ENCODE measurements at places on chromosomes 1 and 21.

DNA sequence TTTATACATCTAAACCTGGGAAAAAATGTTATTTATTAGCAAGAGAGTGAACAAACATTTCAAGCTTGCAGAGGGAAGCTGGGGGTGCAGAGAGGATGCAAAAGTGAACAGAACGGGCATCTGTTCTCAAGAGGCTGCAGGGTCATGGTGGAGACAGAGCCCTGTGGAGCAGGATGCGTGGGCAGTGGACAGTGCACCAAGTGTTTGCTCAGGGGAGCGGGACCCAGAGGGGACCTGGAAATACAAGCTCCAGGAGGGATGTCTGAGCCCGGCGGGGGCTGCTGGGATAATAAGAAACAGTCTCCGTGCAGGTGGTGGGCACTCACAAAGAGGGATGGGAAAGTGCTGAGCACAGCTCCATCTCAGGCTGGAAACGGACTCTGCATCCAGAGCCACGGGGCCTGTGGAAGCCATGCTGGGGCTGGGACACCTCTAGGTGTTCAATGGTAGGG, 105.3 kb upstream of the SLC45A1 start:
- DNase-seq = no peak

DNA sequence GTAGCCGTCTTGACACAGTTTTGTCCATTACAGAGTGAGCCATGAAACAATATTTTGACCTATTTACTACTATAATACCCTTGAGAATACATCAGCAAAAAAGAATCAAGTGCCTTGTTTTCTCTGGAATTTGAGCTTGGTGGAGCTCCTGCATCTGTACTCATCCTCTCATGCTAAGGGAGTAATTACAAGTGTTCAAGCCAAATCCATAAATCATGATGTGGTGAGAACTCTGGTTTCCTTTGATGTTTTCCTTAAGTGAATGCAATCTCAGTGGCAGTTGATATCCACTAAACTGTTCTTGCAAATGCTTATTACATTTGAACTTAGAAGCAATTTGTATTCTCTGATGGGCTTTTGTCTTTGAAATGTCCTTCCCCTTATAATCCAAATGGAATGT, 824.6 kb upstream of the TMPRSS15 start:
- no peak for DNase-seq

- DNase-seq = no peak
Measured at GRCh38 chr1:201085902-201086735, 26.1 kb downstream of the CACNA1S start.

DNA sequence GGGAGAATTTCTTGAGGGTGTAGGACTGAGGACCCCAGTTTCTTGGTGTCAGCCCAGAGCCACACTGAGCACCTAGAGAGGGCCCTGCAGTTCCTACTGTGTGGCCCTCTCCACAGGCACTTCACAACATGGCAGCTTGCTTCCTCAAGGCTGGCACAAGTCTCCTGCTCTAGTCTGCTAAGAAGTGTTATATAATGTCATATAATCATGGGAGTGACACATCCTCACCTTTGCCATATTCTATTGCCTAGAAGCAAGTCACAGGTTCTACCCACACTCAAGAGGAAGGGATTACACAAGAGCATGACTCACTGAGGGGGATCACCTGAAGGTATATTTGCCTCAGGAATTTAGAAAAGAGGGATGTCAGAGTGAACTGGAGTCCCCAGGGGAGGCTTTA, 5.5 kb upstream of the SNX27 start:
- DNase-seq = no peak

GRCh38 chr1:182192966-182193365, 131.5 kb upstream of the ZNF648 start:
- DNase-seq = no peak

DNA sequence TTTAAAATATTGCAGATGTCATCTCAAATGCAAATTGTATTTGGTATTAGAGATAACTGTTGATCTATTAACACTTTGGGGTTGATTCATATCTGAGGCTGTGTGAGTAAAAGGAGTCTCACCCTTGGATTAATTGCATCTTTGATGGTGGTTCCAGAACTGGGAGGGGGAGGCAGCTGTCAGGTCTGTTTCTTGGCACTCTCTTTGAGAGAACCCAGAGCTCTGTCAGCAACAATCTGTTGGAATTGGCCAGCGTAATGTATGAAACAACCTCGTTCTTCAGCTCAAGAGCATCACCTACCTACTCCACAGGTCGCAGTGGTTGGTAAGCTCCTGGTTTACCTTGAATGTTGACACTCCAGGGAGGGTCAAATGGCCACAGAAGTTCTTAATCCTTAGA, 424.1 kb downstream of the CAMTA1 start:
- DNase-seq = no peak

GRCh38 chr1:217521317-217521716, 109.6 kb downstream of the GPATCH2 start:
- DNase-seq = no peak

DNA sequence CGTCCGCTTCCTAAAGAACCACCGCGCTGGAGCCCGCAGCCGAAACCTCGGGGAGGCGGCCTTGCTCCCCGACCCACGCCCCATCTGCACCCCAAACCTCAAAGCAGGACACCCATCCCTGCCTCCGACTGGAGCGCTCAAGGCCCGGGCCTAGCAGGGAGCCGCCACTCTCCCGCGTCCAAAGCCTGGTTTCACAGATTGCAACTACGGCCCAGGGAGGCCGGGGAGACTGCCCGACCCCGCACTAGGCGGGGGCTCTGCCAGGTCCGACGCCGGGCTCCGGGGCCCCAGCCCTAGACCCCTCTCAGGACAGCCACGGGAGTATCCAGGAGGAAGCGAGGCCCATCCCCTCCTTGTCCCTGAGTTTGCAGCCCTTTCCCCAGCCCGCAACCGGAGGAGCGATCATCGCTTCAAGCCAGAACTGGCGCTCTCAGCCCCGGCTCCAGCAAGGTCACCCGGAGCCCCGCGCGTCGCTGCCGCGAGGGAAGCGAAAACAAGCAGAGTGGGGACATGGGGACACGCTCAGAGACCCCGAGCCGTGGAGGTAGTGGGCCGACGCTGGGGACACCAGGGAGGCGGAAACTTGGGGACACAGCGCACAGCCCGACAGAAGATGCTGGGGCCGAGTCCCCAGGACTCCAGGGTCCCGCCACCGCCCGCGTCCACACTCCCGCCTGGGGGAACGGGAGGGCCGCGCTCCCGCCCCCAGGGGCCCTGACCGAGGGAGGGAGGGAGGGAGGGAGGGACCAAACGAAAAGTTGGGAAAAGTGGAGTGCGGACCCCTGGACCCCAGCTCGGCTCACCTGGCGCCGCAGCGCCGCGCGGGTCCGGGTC, 433 bp downstream of the TMEM200B start:
- no peak for DNase-seq

DNA sequence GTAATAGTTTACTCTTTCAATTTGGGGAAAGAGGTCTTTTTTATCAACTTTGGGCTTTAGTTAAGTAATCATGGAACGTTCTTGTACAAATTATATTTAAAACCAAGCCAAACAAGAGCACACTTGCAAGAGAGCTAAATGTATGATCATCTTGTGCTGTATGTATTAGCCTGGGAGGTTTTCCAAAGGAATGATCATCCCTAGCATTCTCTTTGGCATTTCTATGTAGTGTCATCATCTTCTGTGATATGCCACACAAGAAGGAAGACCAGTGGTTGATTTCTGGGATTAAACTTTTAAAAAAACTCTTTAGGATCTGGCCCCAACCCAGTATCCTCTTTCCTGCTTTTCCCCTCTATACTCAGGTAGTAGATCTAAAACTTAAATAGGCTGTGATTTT, 38.4 kb upstream of the KCNQ4 start:
- no peak for DNase-seq

Data from NCI-H774 (cell line).